ENCODE measurements at places on chromosomes 16 and 17.

DNA sequence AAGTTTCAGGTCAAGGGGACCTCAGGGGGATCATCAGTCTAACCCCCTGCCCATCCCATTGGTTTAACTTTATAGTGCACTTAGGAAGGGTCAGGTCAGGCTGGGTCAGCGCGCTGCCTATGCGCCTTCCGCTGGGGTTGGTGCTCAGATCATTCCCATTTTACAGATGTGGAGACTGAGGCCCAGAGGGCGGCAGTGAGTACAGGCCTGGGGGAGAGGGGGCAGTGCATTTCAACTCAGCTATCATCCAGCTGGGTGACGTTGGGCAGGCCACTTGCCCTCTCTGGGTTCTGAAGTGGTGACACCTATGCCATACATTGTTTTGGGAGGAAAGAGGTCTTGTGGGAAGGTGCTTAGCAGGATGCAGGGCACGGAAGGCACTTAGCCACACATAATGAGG, 127.8 kb upstream of the CDC42EP4 start:
- no peak for DNase-seq

DNA sequence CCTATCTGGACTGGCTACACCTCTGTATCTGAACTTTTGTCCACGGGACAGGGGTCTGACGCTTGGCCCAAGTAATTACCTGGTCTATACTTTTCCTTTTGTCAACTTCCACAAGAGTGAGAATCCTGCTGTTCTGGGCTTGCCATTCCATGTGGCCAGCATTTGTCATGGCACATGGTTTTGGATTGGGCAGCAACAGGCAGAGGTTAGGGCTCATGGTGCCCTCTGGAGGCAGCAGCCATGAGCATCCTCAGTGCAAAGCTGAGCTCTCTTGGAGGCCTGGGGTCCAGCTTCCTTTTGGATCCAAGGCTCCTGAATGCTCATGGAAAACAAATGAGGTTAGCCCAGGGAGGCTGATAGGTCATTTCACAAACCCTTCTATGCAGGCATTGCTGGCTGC, 7.5 kb upstream of the EDC4 start:
- peak; percentile 58 for DNase-seq

- DNase-seq, result no peak
Measured at GRCh38 chr17:56798916-56799315, 34.8 kb downstream of the C17orf67 start.

DNA sequence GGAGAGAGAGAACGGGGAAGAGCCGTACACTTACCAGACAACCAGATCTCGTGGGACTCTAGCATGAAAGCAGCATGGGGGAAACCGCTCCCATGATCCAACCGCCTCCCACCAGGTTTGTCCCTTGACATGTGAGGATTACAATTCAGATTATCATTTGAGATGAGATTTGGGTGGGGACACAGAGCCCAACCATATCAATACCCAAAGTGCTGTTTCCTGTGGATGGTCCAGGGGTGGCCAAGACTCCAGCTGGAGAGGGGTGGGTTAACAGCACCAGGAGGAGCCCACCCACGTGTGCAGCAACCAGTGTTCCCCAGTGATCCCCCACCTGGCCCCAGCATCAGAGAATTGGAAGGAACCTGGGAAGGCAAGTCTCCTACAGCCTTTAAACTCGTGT, 50.2 kb upstream of the CMIP start:
- DNase-seq, result no peak

All from hematopoietic multipotent progenitor cell treated with erythropoietin and hydrocortisone succinate and interleukin-3 and kit ligand, for 15 days (in vitro differentiated cells).